ENCODE measurements at places on chromosomes 2 and 18.
A peak's percentile ranks its signal among the peaks of the same experiment; 100 is the strongest.

DNA sequence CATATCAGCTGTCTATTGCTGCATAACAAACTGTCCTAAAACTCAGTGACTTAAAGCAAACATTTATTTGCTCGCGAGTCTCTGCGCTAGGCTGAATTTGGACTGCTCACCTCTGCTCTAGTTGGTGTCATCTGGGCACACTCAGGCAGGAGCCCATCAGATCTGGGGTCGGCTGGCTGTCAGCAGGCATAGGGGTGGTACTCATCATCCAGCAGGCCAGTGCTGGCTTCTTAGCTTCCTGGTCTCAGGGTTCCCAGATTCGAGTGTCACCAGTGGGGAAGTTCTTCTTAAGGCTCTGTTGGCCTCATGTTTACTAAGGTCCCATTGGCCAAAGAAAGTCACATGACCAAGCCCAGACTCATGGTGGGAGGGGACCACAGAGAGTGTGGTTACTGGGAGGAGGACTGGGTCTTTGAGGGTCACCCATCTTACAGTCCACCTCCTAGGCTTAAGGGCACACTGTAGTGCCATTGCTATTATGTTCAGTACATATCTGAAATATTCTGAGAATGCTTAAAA is 71.6 kb upstream of the ATG16L1 start:
- DNase-seq, result no peak

DNA sequence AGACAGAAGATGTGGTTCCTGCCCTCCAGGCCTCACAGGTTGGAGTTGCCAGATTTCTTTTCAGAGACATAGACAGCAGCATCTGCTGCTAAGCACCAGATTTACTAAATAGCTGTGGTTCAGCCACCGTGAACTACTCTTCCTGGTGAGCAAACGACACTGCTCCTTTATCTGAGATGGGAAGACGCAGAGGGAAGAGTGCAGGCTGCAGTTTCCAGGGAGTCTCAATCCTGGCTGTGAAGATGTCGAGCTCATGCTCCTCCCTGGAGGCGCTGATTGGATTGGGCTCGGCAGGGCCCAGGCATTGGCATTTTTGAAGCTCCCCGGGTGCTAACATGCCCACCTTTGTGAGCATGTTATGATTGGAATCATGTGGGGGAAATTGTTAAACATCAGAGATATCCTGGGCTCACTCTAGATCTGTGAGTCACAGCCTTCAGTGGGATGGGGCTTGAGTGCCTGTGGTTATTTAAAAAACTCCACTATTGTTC is 314.8 kb downstream of the TSN start:
- DNase-seq, result no peak

GRCh38 chr18:74942319-74942910 is 266.5 kb downstream of the PTGR3 start:
- DNase-seq, result peak; percentile 21

- no peak for DNase-seq
Observed at GRCh38 chr18:69908838-69909237, 38.8 kb downstream of the CD226 start.

- DNase-seq, result no peak
Observed at GRCh38 chr18:44927127-44927849, 246.6 kb downstream of the SETBP1 start.
